ENCODE measurements at places on chromosomes 12 and 14.
A peak's percentile ranks its signal among the peaks of the same experiment; 100 is the strongest.

- DNase-seq: peak; percentile 37
Observed at GRCh38 chr14:81565441-81566290, 32.0 kb upstream of the SEL1L start.

GRCh38 chr12:82055391-82055790 lies 296.2 kb upstream of the PPFIA2 start:
- no peak for DNase-seq

- DNase-seq: no peak
Observed at GRCh38 chr12:14910090-14910915, 24.6 kb upstream of the MGP start.

- DNase-seq: no peak
Observed at GRCh38 chr12:106273491-106273890, 25.7 kb upstream of the CKAP4 start.

GRCh38 chr12:111596985-111597830 lies 1.9 kb downstream of the ATXN2 start:
- DNase-seq: peak; percentile 48

GRCh38 chr14:24613747-24614146 lies 4.3 kb upstream of the GZMH start:
- DNase-seq: no peak

- DNase-seq: peak; percentile 96
Observed at GRCh38 chr14:104723651-104724406, at the start of gene ADSS1. TSS of gene ADSS1 (plus strand) at chr14:104724229. CDS start at chr14:104724271, 42 bp downstream.

- no peak for DNase-seq
Observed at GRCh38 chr12:52164624-52165023, 27.2 kb downstream of the KRT80 start.

DNA sequence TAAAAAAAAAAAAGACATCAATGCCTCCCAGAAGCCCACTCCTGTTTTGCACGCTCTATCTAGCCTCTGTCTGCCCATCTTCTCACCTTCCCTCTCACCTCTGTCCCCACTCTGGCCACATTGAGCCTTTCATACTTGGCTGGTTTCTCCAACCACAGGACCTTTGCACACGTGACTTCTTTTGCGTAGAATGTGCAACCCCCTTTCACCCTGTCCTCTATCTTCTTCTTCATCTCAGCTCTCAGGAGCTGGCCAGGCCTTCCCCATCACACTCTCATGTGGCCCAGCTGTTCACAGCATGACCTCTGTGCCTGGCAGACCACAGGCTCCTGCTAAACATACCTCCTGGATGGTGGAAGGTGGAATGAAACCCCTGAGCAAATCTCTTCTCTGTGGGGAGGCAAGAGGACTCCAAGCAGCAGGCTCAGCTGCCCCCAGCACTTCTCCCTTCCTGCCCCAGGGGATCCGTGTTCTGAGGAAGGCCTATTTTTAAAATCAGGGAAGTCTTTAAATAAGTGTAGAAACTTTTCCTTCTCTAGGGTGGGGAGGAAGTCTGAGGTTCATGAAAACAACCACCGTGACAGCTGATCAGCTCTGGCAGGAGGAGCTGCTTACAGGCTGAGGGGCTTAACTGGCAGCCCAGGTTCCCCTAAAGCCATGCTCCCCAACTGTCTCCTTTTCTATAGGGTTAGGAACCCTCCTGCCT lies 11.6 kb downstream of the HVCN1 start:
- peak; percentile 76 for DNase-seq

- no peak for DNase-seq
Observed at GRCh38 chr12:19412844-19413243, 26.4 kb upstream of the AEBP2 start.

DNA sequence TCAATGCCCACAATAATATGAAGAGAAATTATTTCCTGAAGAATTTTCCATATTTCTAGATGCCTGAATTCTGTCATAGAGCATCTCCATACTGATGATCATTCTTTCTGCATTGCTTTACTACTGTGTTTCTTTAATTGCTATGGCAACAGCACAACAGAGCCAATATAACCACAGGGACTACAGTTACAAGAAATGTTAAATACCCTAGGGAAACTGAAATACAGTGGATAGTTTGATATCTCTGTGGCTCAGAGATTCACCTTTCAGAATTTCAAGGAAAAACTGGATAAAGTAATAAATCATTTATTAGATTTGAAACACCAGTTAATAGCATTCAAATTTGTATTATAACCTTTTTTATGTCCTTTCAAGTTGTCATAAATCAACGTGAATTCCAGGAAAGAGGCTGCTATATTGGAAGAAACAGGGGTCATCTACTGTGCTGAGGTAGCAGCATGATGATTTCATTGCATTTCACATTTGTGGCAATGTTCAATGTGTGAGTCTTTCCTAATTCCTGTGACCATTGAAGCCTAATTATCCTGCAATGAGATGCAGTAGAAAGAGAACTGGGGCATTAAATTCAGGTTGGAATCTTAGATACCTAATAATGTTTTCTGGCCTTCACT lies 267.1 kb downstream of the LRFN5 start:
- no peak for DNase-seq

GRCh38 chr14:96631621-96632362 lies 129.6 kb downstream of the PAPOLA start:
- peak; percentile 1 for DNase-seq

DNA sequence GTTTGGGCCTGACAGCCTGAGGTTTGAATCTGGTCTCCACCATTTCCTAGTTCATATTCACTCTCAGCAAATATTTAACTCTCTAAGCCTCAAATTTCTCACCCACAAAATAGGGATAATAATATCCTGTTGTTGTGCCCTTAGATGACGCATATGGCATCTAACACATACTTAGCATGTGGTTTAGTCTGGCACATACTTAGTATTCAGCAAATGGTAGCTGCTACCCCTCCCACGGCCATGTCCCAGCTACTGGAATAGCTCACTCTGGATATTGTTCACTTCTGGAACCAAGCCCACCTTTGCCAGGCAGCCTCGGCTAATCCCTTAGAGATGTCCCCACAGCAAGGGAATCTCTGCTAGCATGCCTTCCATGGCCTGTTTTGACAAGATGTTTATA lies 53.3 kb downstream of the BICD1 start:
- DNase-seq: no peak

DNA sequence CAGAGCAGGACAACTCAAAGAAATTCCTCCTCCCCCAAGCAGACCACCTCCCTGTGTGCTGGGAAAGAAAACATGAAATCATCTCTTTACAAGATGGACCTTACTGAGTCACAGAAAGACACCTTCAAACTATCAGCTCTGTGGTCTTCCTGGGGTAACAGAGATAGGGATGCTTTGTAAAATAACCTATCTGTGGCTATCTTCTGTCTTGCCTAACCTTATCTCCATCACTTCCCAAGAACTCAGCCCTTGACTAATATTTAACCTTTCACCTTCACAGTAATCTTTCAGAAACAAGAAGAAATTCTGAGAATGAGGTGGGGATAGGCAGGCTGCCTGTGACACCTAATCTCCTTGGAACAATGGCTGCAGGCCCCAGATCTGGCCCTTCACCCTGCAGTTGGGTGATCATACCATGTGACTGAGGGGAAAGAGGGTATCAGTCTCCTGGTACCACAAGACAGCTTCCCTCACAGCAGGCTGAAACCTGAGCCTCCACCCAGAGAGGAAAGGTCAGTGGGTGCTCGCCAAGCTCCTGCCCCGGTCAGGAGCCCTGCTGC lies 27.4 kb upstream of the CEBPE start:
- DNase-seq: no peak

- no peak for DNase-seq
Observed at GRCh38 chr12:32158525-32158924, 51.9 kb downstream of the BICD1 start.

- DNase-seq: peak; percentile 26
Observed at GRCh38 chr12:94525951-94526350, 66.3 kb upstream of the CEP83 start.

DNA sequence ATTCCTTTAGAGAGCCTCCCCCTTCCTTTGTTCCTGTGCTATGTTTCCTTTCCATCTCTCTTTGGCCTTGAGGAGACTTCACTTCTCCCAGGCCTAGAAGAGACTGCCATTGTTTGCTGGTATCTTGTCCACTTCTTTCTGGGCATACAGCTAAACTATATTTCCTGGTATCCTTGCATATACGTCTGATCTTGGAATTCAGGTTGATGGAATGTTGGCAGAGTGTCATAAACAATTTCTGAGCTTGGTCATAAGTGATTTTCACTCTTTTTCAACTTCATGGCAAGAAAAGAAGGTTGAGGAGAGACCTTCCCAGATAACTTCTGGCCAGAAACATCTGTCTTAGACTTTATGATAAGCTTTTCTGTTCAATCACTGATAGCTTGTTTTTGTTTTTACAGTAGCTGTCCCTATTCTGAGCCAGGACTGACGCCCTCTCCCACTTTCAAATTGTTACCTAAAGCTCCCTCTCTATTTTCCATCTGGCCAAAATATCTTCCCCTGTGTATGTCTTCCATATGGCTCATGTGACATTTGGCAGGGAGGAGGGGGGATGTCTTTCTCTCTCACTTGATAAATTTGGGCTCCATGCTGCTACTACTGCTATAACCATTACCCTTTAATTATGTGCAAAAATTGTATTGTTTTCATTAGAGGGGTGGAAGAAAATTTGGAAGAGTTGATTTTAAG lies 457.0 kb downstream of the ADAMTS20 start:
- DNase-seq: no peak

DNA sequence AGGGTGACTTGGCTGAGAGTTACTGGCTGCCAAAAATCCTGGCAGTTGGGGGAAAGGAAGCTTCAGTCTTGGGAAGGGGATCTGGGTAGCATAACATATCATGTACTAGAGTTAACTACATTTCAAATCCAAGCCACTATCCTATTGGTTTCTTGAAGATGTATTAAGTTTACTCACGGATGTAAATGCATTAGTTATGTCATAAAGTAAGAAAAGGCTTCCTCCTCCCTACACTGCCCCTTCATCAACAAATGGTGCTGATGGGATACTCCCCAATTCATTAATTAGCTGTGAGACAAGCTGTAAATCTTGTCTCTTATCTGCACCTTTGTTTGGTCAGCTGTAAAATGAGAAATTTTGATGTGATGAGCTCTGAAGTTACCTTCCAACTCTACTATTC lies 150.1 kb upstream of the SOX5 start:
- no peak for DNase-seq

DNA sequence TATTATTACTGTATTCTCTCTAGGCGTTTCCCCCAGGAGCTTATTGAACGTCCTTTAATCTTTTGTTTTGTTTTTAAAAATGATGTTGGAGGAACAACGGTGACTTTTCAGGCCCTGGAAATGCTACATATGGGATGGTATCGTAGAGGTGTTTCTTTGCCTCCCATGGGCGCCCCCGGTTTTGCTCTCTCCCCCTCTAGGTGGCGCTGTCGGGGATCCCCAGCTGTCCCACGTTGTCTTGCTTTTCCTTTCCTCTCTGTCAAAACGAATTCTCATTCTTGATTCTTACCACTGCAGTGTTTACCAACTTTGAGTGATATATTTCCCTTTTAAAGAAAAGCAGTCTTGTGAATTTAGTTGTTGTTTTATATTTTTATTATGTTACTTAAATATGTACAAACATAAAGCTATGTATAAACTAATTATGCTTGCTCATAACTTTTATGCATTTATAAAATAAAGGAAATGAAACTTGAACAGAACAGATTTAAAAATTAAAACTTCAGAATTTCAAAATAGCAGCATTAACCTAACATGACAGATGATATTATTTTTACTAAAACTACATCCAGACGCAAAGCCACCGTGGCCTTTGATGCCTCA lies 171.9 kb downstream of the RGS6 start:
- DNase-seq: peak; percentile 21

- DNase-seq: no peak
Observed at GRCh38 chr12:11882301-11883019, 188.3 kb upstream of the BCL2L14 start.

- no peak for DNase-seq
Observed at GRCh38 chr14:92770484-92770883, 22.1 kb upstream of the LGMN start.

- no peak for DNase-seq
Observed at GRCh38 chr14:34009956-34010355, 59.1 kb upstream of the EGLN3 start.

DNA sequence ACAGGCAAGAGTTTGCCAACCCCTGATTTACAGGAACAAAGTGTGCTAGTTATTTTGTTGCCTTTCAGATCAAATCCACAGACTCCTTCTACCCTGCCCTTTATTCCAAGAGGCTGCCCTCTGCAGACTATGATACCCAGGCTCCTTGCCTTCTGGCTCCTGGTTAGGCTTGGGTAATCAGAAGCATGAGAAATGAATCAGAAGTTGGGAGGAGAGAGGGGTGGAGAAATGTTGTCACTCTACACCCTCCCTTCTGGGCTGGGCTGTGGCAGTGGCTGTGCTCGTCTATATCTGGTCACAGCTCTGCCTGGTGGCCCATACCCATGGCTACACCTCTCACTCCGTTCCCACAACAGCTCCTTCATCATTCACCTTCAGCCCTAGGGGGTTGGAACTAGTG lies 204.6 kb upstream of the PLXNC1 start:
- no peak for DNase-seq

- DNase-seq: no peak
Observed at GRCh38 chr14:31993521-31993951, 83.6 kb upstream of the ARHGAP5 start.

GRCh38 chr12:124928095-124928911 lies 13.9 kb upstream of the UBC start:
- DNase-seq: no peak

DNA sequence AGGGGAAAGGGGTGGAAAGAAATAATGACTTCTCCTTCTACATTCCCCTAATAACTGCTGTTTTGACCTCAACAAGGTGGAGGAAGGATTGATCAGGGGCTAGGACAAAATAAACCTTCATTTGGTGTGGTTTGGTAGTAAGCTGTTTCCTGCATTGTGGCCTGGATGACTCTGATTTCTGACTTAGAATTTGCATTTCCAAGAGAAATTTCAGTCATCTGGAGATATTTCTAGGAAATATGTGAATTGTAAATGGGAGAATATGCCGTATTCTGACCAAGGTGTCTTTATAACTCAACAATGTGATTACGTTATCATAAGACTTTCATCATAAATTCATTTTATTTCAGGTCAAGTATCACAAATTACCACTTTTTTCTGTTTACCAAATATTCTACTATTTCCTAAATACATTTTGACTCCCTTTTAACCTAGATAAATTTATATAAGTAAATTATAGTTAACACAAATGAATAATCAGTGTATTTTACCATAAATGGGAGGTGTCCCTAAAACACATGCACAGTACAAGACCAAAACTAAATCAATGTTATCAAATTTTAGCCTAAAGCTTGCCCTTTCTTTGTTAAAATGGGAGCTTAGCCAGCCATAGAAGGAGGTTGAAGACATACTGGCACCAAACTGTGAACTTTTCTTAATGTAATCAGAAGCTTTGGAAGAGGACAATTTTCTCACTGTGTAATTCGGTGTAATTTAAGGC lies 828.8 kb downstream of the TMTC2 start:
- DNase-seq: no peak
